ENCODE measurements at places on chromosomes 2 and 18.

- H3K27me3 ChIP-seq, result no peaks in the 10 kb centered on the region
- peaks cover 5% of the 10 kb centered on the region for H3K4me1 ChIP-seq
- H3K4me3 ChIP-seq, result no peak overlapping the region
- no peak overlapping the region for H3K27ac ChIP-seq
- H3K36me3 ChIP-seq, result no peaks in the 10 kb centered on the region
Observed at GRCh38 chr2:37827911-37828511, 97.1 kb upstream of the RMDN2 start.

- H3K36me3 ChIP-seq, result no peaks in the 10 kb centered on the region
- no peak for DNase-seq
- H3K27me3 ChIP-seq, result no peaks in the 10 kb centered on the region
- H3K4me3 ChIP-seq, result no peak overlapping the region
- H3K4me1 ChIP-seq, result no peaks in the 10 kb centered on the region
- H3K27ac ChIP-seq, result no peak overlapping the region
Observed at GRCh38 chr18:71832946-71833617, 711.1 kb downstream of the CBLN2 start.

DNA sequence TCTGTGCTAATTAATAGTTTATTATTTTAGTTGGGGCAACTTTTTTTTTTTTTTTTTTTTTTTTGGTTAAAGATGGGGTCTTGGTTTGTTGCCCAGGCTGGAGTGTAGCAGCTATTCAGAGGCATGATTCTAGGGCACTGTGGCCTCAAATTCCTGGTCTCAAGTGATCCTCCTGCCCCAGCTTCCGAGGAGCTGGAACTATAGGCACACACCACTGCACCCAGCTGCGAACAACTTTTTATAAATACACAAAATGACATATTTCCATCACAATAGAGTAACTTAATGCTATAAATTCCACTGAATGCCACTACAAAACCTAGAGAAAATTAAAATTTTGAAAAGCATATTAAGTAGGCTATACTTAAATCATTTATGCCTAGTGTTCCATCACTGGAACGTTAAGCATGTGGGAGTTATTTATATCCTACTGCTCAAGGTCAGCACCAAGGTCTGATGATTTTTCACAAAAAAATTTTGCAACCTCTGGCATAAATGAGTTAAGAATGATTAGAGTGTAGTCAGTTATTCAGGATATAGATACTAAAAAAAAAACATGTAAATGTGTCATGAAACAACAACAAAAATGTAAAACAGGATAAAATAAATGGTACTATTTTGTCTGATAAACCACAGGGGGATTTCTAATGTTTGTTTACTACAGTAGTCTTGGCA, 46.8 kb downstream of the GFPT1 start:
- no peak overlapping the region for H3K27ac ChIP-seq
- no peak overlapping the region for H3K4me3 ChIP-seq
- no peaks in the 10 kb centered on the region for H3K27me3 ChIP-seq
- DNase-seq, result no peak
- peaks cover 35% of the 10 kb centered on the region for H3K36me3 ChIP-seq

GRCh38 chr2:85744741-85745601, 8.8 kb upstream of the ATOH8 start:
- H3K27ac ChIP-seq, result no peak overlapping the region
- H3K4me1 ChIP-seq, result peaks cover 18% of the 10 kb centered on the region
- H3K27me3 ChIP-seq, result peaks cover 21% of the 10 kb centered on the region

DNA sequence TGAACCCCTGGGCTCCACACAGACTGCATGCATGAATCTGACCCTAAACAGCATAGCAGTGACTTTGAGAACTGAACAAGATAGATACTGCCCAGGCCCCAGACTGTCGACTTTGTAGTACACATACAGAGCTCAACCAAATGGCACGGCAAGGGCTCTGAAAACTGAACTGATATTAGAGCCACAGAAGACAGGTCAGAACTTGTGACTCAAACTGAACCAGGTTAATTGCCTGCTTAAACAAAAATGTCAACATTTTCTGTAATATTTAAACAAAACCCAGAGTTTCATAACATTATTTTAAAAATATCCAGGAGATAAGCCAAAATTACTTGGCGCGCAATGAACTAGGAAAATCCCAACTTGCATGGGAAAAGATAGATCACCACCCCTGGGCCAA, 260.3 kb downstream of the TPGS2 start:
- peaks cover 9% of the 10 kb centered on the region for H3K27me3 ChIP-seq
- no peaks in the 10 kb centered on the region for H3K36me3 ChIP-seq

DNA sequence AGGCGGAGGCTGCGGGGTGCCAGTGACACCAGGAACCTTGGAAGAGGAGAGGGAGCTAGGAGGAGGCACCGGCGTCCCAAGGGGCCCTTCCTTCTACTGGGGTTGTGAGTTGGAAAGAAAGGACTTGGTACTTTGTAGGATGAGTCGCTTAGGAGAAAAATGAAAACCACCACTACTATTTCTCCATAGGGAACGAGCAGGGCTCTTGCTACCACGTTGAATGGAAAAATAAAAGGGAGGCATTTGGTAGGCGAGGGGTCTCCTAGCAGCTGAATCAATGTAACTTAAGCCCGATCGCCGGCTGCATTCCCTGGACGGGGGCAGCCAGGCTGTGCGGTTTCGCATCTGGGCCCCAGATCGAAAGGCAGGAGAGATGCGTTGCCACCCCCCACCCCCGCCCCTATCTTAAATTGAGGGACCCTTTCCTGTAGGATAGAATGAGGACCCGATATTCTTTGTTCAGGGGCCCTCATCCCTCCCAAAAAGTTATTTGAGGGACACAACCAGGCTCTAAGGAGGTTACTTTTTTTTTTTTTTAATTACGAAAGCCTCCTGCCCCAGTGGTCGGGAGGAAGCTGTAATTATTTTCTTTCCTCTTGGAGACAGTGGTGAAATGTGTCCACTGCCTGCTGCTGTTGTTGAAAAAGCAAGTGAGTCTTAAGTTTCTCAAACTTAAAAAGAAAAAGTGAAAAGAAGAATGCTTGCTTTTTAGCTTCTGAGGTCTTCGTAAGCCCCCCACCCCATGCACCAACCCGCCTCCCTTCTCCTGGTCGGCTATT, 1.3 kb downstream of the IGFBP2 start:
- no peak overlapping the region for H3K27ac ChIP-seq
- H3K27me3 ChIP-seq, result peaks cover 35% of the 10 kb centered on the region
- H3K36me3 ChIP-seq, result peaks cover 2% of the 10 kb centered on the region
- peaks cover 15% of the 10 kb centered on the region for H3K4me1 ChIP-seq

DNA sequence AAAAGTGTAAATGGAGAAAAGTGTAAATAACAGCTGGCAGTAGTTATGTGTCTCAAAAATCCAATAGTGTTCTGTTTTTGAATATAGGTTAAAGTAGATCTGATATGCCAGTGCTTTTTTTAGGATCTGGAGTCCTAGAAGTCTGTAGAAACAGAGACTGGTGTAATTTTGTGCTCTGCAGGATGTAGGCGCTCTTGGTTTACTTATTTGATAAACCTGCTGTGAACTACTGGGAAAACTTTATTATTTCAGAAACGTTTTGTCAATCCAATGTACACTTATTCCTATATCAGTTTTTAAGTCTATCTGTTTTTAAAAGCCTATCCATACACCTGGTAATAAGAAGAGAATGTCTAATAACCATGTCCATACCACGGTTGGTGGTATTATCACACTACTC, 530.8 kb upstream of the ZNF804A start:
- H3K36me3 ChIP-seq, result no peaks in the 10 kb centered on the region
- no peak overlapping the region for H3K4me3 ChIP-seq
- H3K27me3 ChIP-seq, result no peaks in the 10 kb centered on the region
- no peaks in the 10 kb centered on the region for H3K4me1 ChIP-seq
- DNase-seq, result no peak
- no peak overlapping the region for H3K27ac ChIP-seq

- no peaks in the 10 kb centered on the region for H3K36me3 ChIP-seq
- no peaks in the 10 kb centered on the region for H3K4me1 ChIP-seq
- H3K27me3 ChIP-seq, result no peaks in the 10 kb centered on the region
- DNase-seq, result no peak
- no peak overlapping the region for H3K4me3 ChIP-seq
- no peak overlapping the region for H3K27ac ChIP-seq
Observed at GRCh38 chr2:13495051-13495450, 778.3 kb downstream of the TRIB2 start.

- no peaks in the 10 kb centered on the region for H3K36me3 ChIP-seq
- no peaks in the 10 kb centered on the region for H3K27me3 ChIP-seq
- no peak overlapping the region for H3K27ac ChIP-seq
- H3K4me1 ChIP-seq, result no peaks in the 10 kb centered on the region
- H3K4me3 ChIP-seq, result no peak overlapping the region
- no peak for DNase-seq
Observed at GRCh38 chr2:193743089-193743488, 1548.4 kb upstream of the TMEFF2 start.

DNA sequence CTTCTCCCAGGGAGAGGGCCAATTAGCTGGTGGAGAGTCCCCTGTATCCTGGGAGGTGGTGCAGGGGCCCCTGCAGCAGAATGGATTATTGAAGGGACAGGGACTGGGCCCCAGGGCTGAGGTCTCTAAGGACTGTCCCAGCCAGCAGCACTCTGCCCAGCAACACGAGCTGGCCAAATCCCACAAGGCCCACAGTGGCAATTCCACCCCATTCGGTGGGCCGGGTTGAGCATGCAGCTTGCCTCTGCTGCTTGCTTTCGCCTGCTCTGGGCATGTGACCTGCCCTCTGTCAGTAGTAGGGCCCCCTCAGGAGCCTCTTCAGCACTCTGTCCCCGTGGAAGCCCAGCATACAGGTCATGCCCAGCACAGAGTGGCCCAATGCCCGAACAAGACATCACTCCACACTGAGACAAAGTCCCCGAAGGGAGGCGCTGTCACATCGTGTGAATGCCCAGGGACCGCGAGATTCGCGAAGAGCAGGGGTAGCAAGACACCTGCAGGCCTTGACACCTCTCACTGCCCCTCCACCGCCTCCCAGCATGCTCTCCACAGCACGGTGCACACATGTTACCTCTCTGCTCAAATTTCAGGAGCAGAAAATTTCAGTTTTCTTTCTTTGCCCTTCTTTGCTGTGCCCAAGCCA, 65.4 kb downstream of the CRACDL start:
- no peaks in the 10 kb centered on the region for H3K36me3 ChIP-seq
- H3K4me3 ChIP-seq, result no peak overlapping the region
- H3K4me1 ChIP-seq, result peaks cover 9% of the 10 kb centered on the region
- no peak for DNase-seq
- H3K27me3 ChIP-seq, result peaks cover 7% of the 10 kb centered on the region

- H3K27ac ChIP-seq, result no peak overlapping the region
- no peak for DNase-seq
- H3K4me3 ChIP-seq, result no peak overlapping the region
- peaks cover 14% of the 10 kb centered on the region for H3K4me1 ChIP-seq
Observed at GRCh38 chr18:49183921-49184320, 233.2 kb upstream of the SMAD7 start.

DNA sequence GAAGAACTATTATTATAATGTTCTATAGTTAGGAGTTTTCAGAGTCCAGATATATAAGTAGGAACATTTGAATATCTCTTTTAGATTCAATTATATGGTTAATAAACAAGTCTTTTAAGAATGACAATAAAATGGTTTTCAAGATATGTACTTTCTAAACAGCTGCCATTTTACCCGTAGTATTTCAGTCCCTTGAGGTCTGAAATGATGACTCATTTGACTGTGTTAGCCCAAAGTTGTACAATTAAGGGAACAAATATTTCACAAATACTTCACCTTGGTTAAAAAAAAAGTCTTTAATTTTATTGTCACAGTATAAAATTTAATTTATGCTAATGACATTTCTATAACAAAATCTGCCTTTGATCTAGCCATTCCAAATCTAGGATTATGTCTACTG, 91.6 kb upstream of the TANK start:
- no peak overlapping the region for H3K27ac ChIP-seq
- no peaks in the 10 kb centered on the region for H3K27me3 ChIP-seq
- no peak overlapping the region for H3K4me3 ChIP-seq
- DNase-seq, result no peak

GRCh38 chr2:36267194-36267593, 88.4 kb upstream of the CRIM1 start:
- H3K36me3 ChIP-seq, result no peaks in the 10 kb centered on the region
- no peaks in the 10 kb centered on the region for H3K4me1 ChIP-seq
- H3K27me3 ChIP-seq, result peaks cover 2% of the 10 kb centered on the region
- no peak overlapping the region for H3K4me3 ChIP-seq
- no peak for DNase-seq
- no peak overlapping the region for H3K27ac ChIP-seq

GRCh38 chr2:200378652-200379290, 72.3 kb downstream of the SPATS2L start:
- H3K27me3 ChIP-seq, result no peaks in the 10 kb centered on the region
- H3K27ac ChIP-seq, result no peak overlapping the region
- no peak for DNase-seq
- peaks cover 12% of the 10 kb centered on the region for H3K4me1 ChIP-seq
- no peak overlapping the region for H3K4me3 ChIP-seq

GRCh38 chr2:127694986-127695385, 6.3 kb upstream of the SFT2D3 start:
- H3K4me3 ChIP-seq, result no peak overlapping the region
- no peaks in the 10 kb centered on the region for H3K27me3 ChIP-seq
- no peak for DNase-seq
- H3K4me1 ChIP-seq, result no peaks in the 10 kb centered on the region
- H3K27ac ChIP-seq, result no peak overlapping the region

DNA sequence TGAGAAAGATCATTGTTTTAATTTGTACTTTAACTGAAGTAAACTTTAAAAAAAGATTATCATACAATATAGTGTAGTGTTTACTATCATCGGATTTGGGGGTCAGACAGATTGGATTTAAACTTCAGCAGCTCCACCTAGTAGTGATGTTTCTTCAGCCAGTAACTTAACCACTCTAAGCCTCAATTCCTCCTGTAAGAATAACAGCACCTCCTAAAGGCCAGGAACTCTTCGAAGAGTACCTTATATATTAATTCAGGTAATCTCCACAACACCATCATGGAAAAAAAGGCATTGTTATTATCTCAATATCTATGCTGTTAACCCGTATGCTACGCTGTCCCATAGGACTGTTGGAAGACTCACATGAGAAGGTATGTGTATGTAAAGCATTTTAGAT, 69.0 kb upstream of the DLGAP1 start:
- DNase-seq, result no peak
- H3K4me1 ChIP-seq, result no peaks in the 10 kb centered on the region
- H3K36me3 ChIP-seq, result no peaks in the 10 kb centered on the region
- H3K27me3 ChIP-seq, result no peaks in the 10 kb centered on the region
- no peak overlapping the region for H3K4me3 ChIP-seq
- H3K27ac ChIP-seq, result no peak overlapping the region

DNA sequence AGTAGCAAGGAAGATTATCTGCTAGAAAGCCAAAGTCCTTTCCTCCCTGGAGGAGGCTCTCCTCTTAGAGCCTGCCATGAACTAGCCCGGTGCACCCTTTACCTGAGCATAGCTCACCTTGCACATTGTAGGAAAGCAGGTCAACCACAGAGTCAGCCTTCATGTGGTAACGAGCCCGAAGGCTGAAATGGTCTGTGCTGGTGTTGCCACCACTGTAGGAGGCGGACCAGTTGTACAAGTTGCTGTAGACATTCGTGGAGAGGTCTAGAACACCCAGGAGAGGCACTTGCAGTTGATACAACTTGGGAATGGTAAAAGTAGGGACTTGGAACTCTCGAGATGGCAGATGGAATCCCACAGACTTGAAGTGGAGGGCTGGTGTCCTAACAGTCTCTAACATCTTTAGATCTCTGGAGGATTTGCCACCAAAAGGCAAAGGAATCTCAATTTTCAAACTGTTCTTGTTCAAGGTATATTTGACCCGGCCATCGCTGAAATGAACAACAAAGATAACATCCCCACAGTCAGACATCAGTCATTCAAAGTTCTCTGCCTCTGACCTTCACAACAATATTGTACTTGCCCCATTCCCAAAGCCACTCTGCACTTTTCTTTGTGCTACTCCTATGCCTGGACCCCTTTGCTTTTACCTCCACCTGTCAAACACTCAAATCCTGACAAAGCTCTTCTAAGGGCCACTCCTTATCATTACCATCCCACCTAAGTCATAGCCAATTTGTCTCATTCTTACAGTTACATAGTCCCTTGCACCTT, 30.6 kb downstream of the APOB start:
- H3K27me3 ChIP-seq, result peaks cover 11% of the 10 kb centered on the region
- H3K36me3 ChIP-seq, result no peaks in the 10 kb centered on the region
- H3K4me1 ChIP-seq, result no peaks in the 10 kb centered on the region

Data from memory B cell (primary cell).